Activated CD8-positive, alpha-beta memory T cell treated with anti-CD3 and anti-CD28 coated beads, Interleukin-2, amount 10 ng/mL, durations not matched to agents 7 days and 5 days (primary cell): ENCODE measurements at places on chromosomes 7 and 10. TPM values are rescaled to one million over a fixed set of nuclear protein-coding genes. Genes with fewer than 3 reads are reported as not detected.

FAM25A gene
- total RNA-seq, result not detected

CNPY1 gene
- total RNA-seq, result not detected

IPMK gene
- total RNA-seq, result 5.7 TPM

CYP3A4 gene
- total RNA-seq, result not detected

LHFPL3 gene
- total RNA-seq, result not detected

SUGCT gene
- total RNA-seq, result 0.21 TPM

BEND7 gene
- total RNA-seq, result not detected

GIMAP8 gene
- 13.1 TPM for total RNA-seq

C10orf105 gene
- 0.26 TPM for total RNA-seq

APBB1IP gene
- 73.2 TPM for total RNA-seq

SDHAF3 gene
- total RNA-seq, result 17.9 TPM

TDRD1 gene
- 0.15 TPM for total RNA-seq
